ENCODE measurements at places on chromosomes 3 and 15. TPM values are rescaled to one million over a fixed set of nuclear protein-coding genes. Genes with fewer than 3 reads are reported as not detected.

Gene CSTA
- 1.3 TPM for total RNA-seq

Gene KCNH8
- not detected for total RNA-seq

Gene PSTPIP1
- not detected for total RNA-seq

Gene EIF4E3
- 1.5 TPM for total RNA-seq

Gene SLC22A14
- not detected for total RNA-seq

Gene LRRC57
- total RNA-seq, result 11.0 TPM

Data from cardiac atrium fibroblast (primary cell).